ENCODE measurements at places on chromosomes 5 and 9.

- DNase-seq = no peak
Observed at GRCh38 chr5:2742921-2743679, 8.4 kb downstream of the IRX2 start.

GRCh38 chr5:158975363-158975762 lies 124.4 kb downstream of the EBF1 start:
- no peak for DNase-seq

DNA sequence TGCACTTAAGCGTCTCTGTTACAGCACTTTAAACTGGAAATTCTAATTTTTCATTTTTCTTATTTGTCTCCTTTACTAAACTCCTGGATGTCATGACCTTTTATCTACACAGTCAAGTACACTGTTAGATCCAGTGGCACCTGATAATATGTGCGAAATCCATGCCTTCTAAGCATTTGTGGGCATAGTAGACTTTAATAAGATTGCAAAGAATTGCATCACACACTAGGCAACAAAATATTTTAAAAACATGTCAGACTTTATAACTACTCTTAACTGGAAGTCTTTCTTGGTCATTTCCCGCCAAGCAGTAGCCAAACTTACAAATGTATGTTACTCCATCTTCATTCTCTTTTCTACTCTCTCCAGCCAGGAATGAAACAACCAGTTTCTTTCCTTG lies 5.0 kb upstream of the SPINK1 start:
- DNase-seq = no peak

DNA sequence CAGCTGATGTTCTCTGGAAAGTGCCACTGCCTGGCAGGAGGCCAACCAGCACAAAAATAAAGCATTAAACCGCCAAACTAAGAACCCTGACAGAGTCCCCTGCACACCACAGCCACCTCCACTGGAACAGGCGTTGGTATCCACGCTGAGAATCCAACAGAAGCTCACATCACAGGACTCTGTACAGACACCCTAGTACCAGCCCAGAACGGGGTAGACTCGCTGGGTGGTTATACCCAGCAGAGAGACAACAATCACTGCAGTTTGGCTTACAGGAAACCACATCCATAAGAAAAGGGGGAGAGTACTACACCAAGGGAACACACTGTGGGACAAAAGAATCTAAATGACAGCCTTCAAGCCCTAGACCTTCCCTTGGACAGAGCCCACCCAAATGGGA lies 15.0 kb upstream of the POU5F2 start:
- DNase-seq = no peak

DNA sequence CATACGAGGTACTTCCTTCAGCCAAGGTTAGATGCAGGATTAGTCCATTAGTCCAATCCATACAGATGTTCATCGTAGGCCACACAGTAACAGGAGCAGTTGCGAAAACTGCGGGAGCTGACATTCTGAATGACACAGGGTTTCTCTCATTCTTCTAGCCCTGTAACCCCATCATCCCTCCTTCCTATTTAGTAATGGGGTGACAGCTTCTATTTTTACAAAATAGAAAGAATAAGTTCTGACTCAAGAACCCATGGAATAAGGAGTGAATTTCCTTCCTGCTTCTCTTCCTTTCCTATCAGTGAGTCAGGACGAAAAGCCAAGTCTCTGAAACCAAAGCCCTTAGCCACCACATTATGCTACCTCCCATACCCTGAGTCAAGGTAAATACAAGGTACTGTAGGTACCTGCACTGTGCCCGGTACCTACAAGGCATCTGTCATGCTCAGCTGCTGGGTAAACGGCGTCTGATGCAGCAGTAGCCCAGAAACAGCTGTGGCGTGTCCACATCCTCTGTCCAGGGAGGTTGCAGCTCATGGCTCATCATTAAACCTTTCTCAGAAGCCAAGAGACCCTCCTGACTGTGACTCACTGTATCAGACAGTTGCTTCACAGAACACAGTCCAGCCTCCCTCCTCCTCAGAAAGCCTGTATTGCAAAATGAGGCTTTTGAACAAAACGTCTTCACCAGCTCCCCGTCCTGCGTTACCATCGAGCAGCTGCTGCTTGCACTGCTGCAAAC lies 84.2 kb downstream of the ESM1 start:
- no peak for DNase-seq

GRCh38 chr5:143749581-143750205 lies 62.3 kb upstream of the HMHB1 start:
- DNase-seq = no peak

DNA sequence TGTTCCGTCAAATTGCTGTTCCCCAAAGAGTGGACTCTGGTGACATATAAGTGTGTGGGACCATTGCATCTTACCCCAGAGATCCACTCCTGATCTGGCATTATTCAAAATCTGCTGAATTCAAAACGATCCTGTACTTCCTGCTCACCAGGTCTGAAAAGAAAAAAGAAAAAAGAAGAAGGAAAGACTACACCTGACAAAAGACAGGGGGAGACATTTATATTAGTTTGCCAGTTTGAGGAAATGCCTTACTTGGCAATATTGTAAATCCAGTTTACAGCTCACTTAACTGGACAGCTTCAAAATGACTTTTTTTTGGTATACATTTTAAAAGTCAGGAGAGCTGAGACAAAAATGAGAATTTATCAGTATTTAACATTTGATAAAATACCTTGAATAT lies 15.0 kb upstream of the GRHPR start:
- DNase-seq = no peak

DNA sequence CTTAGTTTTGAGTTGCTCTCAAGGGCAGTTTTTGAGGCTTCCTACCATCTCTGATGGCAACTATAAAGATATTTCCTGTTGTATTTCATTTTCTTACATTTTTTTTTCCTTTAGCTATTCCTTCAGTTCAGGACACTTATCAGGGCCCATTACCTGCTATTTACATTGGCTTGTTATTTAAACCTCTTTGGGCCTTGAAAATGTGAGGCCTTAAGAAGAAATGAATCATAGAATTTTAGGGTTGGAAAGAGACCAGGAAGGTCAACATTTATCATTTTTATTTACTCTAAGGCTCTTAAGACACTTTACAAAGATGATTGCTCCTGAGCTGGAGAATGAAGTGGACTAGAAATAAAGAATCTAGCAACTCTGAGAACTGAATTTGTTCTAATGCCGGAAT lies 335.2 kb downstream of the DTWD2 start:
- DNase-seq = no peak
